ENCODE measurements at places on chromosomes 4 and X.
A peak's percentile ranks its signal among the peaks of the same experiment; 100 is the strongest.

- no peak for DNase-seq
Measured at GRCh38 chr4:35080799-35081198, 1163.5 kb downstream of the ARAP2 start.

GRCh38 chr4:21827575-21827974 lies 121.0 kb downstream of the KCNIP4 start:
- no peak for DNase-seq

GRCh38 chrX:74249963-74250362 lies 54.0 kb upstream of the ZCCHC13 start:
- DNase-seq, result no peak

- DNase-seq, result no peak
Measured at GRCh38 chrX:119399772-119400101, 601 bp downstream of the SLC25A43 start.

- DNase-seq, result no peak
Measured at GRCh38 chr4:5447755-5448154, 260.6 kb downstream of the EVC2 start.

GRCh38 chrX:135410861-135411627 lies 10.7 kb upstream of the SMIM10L2A start:
- DNase-seq, result no peak

DNA sequence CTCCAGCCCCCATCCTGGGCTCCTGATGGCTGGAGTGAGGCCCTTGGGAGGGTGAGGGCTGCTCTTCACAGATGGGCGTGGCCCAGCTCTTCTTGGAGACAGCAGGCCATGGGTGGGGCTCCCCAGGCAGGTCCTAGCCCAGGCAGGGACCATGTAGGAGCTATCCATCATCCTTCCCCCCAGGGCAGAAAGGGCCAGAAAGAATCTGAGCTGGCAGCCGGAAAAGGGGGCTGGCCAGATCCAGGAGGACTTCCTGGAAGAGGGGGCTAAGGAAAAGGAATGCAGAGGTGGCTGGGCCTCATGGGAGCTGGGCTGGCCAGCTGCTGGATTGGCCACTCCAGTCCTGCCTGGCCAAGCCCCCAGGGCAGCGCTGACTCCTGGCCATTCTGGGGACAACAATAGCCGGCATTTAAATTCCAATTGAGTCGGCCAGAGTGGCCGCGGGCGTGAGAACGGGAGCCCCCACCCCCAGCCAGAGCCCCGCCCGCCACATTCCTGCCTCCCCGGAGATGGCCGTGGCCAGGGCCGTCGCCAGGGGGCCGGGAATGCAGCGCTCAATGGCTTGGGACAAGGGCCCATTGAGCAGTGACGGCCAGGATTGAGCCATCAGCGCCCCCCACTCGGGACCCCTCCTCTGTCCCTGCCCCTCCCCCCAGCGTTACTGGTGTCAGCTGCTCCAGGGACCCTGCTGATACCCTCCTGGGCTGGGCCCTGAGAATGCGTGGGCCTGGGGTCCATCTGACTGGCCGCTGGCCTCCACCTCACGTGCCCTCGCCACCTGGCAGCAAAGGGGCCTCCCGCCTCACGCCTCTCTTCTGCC lies 15.1 kb upstream of the FGFR3 start:
- DNase-seq, result no peak

GRCh38 chr4:140052050-140052449 lies 101.9 kb downstream of the MAML3 start:
- DNase-seq, result peak; percentile 65

- no peak for DNase-seq
Measured at GRCh38 chr4:102362922-102363432, 17.7 kb upstream of the SLC39A8 start.

GRCh38 chrX:132692526-132692925 lies 203.7 kb upstream of the MBNL3 start:
- no peak for DNase-seq

DNA sequence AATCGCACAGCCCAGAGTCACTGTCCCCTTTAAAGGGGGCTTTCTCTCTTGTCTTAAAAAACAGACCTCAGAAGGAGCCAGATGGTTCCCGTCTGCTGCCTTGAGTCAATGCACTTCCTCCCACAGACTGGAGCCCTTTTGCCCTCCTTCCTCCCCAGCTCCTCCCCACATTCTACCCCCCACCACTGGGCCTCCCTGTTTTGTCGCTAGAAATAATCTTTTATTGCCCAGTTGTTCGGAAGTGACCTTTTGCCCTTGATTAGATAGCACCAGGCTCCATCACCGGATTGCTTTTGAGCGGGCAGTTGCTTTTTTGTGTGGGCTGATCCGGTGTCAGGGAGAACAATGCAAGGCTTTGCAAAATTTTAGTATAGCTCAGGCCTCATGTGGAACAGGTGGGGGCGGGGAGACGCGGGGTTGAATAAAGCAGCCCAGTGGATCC lies 47.7 kb downstream of the SPRY1 start:
- DNase-seq, result peak; percentile 38

GRCh38 chrX:137166591-137166990 lies 132.8 kb upstream of the GPR101 start:
- DNase-seq, result peak; percentile 21

- no peak for DNase-seq
Measured at GRCh38 chr4:65416891-65417290, 253.4 kb downstream of the EPHA5 start.

All from CD4-positive, alpha-beta T cell treated with Interleukin-17A for 4 hours (primary cell).